ENCODE measurements at places on chromosomes 2 and 18. TPM values are rescaled to one million over a fixed set of nuclear protein-coding genes. Genes with fewer than 3 reads are reported as not detected.
A peak's percentile ranks its signal among the peaks of the same experiment; 100 is the strongest.

DNA sequence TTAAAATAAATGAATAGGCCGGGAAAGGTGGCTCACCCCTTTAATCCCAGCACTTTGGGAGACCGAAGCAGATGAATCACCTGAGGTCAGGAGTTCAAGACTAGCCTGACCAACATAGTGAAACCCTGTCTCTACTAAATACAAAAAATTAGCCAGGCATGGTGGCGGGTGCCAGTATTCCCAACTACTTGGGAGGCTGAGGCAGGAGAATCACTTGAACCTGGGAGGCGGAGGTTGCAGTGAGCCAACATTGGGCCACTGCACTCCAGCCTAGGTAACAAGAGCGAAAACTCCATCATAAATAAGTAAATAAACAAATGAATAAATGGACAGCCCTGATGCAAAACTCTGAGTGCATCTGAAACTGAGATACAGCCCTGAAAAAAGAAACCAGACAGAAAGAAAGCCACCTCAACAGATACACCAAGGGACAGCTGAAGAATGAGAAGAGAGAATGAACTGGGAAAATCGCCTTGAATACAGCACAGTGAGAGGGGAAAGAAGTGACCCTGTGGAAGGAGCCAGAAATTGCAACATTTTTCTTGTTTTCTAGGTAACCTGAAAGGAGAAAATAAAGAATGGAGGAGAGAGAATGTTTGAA, 64.4 kb downstream of the TRABD2A start:
- no peak for DNase-seq

DNA sequence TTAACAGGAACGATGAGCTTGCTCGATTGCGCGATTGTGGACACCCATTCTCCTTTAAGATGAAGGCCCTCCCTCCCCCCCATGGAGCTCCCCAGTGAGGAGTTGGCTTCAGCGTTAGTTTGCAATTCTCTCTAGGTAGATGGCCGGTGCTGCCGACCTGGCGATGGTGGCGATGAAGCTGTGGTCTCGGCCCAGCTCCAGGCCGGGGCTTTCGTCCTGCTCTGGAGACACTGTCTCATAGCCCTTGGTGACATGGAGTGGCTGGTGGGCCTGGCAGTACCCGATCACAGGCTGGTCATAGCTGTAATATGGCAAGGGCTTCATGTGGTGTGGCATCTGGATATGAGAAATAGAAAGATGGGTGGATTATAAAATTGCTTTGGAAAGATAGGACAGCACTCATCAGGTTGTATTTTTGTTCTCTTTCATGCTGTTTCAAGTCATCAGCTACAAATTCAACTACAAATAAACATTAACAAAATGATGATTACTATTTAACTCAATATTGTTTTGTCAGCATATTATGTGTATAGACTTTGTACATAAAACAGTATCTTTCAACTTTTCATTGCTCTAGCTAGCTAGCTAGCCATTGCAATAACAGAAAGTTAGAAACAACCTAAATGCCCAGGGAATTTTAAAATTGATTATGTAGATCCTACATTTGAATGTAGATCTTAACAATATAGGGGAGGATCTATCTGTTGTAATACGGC, 773.4 kb downstream of the LRRTM4 start:
- DNase-seq: no peak

Gene OSBPL1A
- 3.1 TPM for total RNA-seq

- DNase-seq: no peak
Observed at GRCh38 chr2:127740665-127741288, 39.5 kb downstream of the SFT2D3 start.

Gene UXS1
- total RNA-seq: 34.9 TPM

DNA sequence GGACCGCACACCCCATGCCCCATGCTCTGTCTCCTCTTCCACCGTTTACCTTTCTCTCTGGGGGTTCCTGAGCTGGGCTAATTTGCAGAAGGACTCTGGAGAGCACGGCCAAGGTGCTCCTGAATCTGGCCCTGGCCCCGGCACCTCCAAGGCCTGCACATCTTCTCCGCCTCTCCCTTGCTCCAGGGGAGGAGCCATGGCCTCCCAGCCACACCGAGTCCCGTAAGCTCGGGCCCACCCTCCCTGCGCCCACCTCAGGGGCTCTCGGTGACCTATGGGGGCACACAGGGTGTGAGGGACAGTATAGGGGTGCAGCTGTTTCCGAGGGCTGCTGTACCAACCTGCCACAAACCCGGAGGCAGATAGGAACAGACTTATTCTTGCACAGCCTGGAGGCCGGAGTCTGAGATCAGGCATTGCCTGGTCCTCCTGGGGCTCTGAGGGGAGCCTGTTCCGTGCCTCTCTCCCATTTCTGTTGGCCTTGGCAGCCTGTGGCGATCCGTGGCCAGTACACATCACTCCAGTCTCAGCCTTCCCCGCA, 127.3 kb upstream of the GPC1 start:
- DNase-seq: no peak

Gene MC2R
- not detected for total RNA-seq

Gene CSRNP3
- total RNA-seq: not detected

- peak; percentile 50 for DNase-seq
Observed at GRCh38 chr2:129712676-129712985, 266.8 kb upstream of the RAB6C start.

DNA sequence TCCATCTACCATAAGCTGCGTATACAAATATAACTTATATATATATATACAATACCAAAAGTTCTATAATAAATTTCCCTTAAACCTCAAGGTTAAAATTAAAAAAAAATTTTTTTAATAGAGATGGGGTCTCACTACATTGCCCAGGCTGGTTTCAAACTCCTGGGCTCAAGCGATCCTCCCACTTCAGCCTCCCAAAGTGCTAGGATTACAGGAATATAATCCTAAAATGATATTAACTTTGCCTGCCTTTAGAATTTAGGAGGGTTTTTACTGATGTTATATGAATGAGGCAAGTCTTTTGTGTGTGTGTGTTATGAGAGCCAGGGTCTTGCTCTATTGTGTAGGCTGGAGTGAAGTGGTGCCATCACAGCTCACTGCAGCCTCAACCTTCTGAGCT, 49.2 kb downstream of the HNRNPLL start:
- DNase-seq: no peak

Gene INPP4A
- 45.0 TPM for total RNA-seq

GRCh38 chr2:86335865-86336674, 1.4 kb downstream of the REEP1 start:
- DNase-seq: no peak

DNA sequence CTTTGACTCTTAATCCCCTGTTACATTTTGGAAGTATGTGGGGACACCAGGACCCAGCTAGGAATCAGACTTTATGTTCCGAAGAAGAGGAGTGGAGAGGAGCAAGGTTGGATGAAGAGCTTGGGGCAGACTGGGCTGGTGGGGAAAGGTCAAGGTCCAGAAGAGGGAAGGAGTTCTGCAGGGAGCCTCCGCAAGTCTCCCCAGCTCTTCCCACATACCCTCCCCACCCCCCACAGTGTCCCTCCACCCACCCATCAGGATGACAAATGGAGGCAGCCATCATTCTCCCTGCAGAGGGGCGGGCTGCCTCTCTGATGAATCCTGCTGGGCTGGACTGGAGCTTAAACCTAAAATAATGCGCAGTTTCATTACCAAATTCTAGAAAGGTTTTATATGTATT, 77.2 kb downstream of the ACKR3 start:
- DNase-seq: no peak

DNA sequence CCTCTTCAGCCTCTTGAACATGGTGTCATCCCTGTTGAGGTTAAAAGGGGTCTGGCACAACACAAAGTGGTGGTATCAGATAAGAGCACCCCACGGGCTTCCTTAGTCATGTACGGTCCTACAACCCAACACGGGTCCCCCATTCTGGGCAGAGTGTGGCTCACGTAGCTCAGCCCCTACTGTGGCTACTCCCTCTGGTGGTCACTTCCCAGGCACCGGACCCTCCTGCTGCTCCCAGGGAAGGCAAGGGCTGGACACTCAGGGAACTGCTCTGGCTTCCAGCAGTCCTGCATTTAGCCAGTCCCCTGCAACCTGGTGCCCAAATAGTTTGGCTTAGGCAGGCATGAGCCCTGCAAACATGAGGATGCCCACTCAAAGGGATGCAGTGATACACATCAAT, 58.6 kb downstream of the GALNT14 start:
- no peak for DNase-seq

DNA sequence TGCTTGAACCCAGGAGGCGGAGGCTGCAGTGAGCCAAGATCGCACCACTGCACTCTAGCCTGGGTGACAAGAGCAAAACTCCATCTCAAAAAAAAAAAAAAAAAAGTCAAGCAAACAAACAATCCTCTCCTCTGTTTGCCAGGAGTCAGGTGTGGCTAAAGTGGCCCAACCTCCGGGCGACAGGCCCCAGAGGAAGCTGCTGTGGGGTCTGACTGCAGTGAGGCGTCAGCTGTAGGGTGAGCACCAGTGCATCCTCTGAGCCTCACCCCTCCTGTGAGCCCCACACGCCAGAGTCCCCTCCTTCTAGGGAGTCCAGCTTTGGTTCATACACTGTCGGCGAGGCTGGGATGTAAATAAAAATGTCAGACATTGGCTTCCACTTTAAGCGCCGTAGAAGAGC, 76.5 kb upstream of the HS6ST1 start:
- no peak for DNase-seq

Gene SLC9A4
- total RNA-seq: 0.07 TPM

Gene NRP2
- 64.4 TPM for total RNA-seq

Gene NMUR1
- not detected for total RNA-seq

Gene PROM2
- 1.4 TPM for total RNA-seq

Gene PJVK
- 2.0 TPM for total RNA-seq
